ENCODE measurements at places on chromosomes 5 and 9.

DNA sequence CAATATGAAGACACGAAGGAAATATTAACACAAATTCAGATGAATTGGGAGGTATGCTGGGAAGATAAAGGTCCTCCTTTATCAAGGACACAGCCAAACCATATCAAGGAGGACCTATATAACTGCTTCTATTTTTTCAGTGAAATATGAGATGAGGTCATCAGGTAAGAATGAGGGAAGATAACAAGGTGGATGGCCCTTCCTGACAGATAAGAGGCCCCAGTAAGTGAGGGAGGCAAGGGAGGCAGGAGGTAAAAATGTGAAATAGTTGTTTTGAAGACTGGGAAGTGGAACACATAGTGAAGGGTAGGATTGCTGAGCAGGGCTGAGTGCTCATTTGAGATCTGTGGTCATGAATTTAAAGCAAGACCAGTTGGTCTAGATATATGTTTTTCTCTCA, 60.0 kb upstream of the FOXE1 start:
- DNase-seq = no peak

GRCh38 chr5:178625679-178626483, 969 bp downstream of the CLK4 start:
- DNase-seq = peak; percentile 62

- no peak for DNase-seq
Observed at GRCh38 chr9:98902516-98902915, 41.2 kb upstream of the COL15A1 start.

- DNase-seq = no peak
Observed at GRCh38 chr9:79220251-79220650, 351.5 kb upstream of the TLE4 start.

- DNase-seq = no peak
Observed at GRCh38 chr5:145437627-145438026, 397.5 kb downstream of the PRELID2 start.

GRCh38 chr5:137054792-137055191, 444.3 kb downstream of the SPOCK1 start:
- no peak for DNase-seq

DNA sequence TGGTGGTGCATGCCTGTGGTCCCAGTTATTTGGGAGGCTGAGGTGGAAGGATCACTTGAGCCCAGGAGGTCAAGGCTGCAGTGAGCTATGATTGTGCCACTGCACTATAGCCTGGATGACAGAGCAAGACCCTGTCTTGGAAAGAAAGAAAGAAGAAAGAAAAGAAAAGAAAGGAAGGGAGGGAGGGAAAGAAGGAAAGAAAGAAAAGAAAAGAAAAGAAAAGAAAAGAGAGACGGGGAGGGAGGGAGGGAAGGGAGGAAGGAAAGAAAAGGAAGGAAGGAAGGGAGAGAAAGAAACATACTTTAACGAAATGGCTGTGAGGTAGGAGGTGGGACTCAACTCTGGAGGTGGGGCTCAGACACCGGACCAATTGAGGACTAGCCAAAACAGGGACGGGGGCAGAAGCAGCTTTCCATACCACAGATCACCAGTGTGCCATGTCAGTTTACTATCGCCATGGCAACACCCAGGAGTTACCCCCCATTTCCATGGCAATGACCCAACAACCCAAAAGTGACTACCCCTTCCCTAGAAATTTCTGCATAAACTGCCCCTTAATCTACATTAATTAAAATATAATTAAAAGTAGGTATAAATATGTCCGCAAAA, 21.3 kb downstream of the PTGES start:
- no peak for DNase-seq

- no peak for DNase-seq
Observed at GRCh38 chr9:129570450-129571297, 50.2 kb downstream of the C9orf50 start.

DNA sequence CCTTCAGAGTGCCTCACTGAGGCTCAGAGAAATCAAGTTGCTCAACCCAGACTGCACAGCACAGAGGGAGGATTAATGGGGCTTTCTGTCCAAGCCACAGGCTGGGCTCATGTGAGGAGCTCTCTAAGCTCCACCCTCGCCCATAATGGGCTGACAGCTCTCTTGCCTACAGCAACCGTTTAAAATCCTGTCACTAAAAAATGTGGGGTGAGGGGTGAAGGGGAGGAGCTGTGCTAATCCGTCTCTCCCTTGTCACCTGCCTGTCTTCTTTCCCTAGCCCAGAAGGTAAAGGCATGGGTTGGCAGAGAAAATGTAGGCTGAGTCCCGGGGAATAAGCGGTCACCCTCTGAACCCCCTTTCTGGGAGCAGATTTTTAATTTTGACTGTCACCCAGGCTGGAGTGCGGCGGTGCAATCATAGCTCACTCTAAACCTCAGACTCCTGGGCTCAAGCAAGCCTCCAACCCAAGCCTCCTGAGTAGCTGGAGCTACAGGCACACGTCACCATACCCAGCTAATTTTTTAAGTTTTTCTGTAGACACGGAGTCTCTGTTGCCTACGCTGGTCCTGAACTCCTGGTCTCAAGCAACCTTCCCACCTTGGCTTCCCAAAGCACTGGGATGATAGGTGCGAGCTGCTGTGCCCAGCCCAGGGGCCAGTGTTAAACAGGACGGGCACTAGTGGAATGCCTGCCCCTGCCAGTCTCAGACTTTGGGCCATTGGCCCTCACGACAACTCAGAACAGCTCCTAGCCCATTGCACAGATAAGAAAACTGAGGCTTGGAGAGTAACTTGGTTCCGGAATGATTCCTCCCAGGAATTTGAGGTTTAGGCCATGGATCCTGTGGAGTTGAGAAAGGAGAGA, 89.5 kb downstream of the LMX1B start:
- DNase-seq = no peak

Data from SW 1271 (cell line).